Left ventricle myocardium inferior (tissue), 1 donor: ENCODE measurements at places on chromosomes 13 and 19.

- DNase-seq: no peak
- no peaks in the 10 kb centered on the region for H3K27me3 ChIP-seq
- no peaks in the 10 kb centered on the region for H3K36me3 ChIP-seq
These were observed 22.7 kb downstream of the FAM187B start for GRCh38 chr19:35205733-35206323.

DNA sequence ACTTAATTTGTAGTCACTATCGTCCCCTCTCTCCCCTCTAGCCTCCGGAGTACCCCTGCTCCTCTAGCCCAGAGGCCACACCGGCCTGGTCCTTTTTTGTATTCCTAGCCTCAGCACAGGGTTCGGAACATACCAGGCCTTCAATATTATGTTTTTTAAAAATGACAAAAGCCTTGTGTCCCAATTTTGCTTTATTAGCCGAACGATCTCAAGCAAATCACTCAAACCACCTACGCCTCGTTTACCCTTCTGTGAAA is 463 bp upstream of the POMP start:
- H3K27me3 ChIP-seq: no peaks in the 10 kb centered on the region
- H3K4me1 ChIP-seq: peaks cover 74% of the 10 kb centered on the region
- H3K4me3 ChIP-seq: peak overlapping the region; percentile 93
- DNase-seq: no peak

GRCh38 chr19:49984491-49984890 is 23.5 kb upstream of the SIGLEC11 start:
- H3K4me3 ChIP-seq: no peak overlapping the region
- peaks cover 76% of the 10 kb centered on the region for H3K36me3 ChIP-seq
- no peak overlapping the region for H3K27ac ChIP-seq
- no peak for DNase-seq

GRCh38 chr13:68535329-68535728 is 1305.2 kb upstream of the PCDH9 start:
- H3K27ac ChIP-seq: no peak overlapping the region
- no peaks in the 10 kb centered on the region for H3K27me3 ChIP-seq
- H3K4me1 ChIP-seq: no peaks in the 10 kb centered on the region
- H3K4me3 ChIP-seq: no peak overlapping the region
- H3K36me3 ChIP-seq: no peaks in the 10 kb centered on the region

DNA sequence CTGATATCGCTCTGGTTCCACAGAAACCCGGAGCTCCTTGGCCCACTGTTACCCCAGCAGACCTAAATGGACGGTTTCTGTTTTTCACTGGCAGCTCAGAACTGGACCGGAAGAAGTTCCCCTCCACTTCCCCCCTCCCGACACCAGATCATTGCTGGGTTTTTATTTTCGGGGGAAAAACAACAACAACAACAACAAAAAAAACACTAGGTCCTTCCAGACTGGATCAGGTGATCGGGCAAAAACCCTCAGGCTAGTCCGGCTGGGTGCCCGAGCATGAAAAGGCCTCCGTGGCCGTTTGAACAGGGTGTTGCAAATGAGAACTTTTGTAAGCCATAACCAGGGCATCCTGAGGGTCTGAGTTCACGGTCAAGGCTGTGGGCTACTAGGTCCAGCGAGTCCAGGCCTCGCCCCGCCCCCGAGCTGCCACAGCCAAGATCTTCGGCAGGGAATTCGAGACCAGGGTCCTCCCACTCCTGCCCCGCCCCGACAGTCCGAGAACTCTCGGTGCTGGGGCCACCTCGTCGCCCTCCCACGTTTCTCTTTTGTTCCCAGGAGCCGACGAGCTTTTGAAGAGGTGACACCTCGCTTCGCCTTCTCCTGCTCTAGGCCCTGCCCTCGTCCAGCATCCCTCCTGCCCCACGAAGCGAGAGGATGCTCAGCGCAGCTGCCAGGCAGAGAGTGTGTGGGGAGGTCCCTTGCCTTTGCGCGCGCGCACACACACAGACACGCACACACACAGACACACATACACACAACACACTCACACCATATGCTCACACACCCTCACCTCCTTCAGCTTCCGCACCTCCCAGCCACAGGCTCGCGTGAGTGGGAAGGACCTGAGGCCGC is 8.8 kb downstream of the ZIC2 start:
- no peaks in the 10 kb centered on the region for H3K36me3 ChIP-seq
- no peak overlapping the region for H3K4me3 ChIP-seq
- no peak overlapping the region for H3K27ac ChIP-seq
- DNase-seq: no peak
- peaks cover 25% of the 10 kb centered on the region for H3K4me1 ChIP-seq
- H3K27me3 ChIP-seq: peaks cover 100% of the 10 kb centered on the region
